ENCODE measurements at places on chromosomes 1 and 21.

DNA sequence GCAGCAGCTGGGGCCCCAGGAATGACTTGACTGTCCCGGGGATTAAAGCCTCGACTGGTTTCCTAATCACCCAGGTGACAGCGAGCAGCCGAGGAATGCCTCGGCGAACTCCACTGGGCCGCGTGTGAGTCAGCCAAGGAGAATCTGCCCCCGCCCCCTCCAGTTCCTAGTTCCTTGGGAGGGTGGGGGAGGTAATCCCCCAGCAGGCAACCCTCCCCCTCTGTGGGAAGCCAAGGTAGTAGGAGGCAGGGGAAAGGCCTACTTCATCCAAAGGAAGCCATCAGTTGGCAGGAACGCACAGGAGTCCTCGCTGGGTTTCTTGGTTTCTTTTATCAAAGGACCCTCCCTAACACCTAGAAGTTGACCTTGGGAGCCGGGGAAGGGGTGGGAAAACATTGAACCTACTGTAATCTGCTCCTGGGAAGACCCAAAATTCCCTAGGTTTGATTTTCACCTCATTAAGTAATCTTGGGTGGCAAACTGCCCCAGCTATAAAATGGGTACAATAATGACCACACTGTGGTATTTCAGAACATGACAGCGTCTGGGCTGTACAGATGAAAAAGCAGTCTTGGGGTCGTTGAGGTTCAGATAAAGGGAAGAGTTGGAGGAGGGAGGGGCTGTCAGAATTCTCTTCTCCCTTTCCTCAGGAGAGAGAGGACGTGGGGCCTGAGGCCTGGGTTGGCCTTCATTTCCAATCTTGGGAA is 1.4 kb downstream of the TENT5B start:
- no peak for DNase-seq

DNA sequence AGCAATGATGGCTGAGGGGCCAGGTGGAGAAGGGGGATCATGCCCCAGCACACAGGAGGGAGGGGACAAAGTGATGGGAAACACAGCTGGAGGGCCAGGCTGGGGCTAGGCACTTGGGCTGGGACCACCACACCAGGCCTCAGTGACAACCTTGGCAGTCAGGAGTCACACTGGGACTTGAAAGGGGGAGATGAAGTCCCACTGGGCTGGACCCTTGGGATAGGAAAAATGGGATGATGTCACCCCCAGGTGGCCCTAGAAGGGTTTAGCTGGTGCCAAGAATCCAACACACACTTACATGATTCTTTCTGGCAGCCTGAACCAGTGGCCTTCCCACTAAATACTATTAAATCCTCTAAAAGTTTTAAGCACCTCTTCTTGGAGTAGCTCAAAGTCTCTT is 17.1 kb downstream of the ZBTB17 start:
- DNase-seq = no peak

DNA sequence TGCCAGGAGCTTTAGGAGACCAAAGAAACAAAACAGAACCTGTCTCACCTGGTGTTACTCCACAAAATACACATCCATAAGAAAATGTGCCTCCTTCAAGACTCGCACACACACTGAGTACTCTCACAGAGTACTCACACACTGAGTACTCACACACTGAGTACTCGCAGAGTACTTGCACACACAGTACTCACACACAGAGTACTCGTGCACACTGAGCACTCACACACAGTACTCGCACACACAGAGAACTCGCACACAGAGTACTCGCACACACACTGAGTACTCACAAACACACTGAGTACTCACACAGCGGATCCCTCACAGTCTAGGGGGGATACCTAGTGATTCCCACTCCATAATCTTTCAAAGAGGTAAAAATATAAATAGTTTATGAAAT is 40.3 kb downstream of the PCSK9 start:
- no peak for DNase-seq

DNA sequence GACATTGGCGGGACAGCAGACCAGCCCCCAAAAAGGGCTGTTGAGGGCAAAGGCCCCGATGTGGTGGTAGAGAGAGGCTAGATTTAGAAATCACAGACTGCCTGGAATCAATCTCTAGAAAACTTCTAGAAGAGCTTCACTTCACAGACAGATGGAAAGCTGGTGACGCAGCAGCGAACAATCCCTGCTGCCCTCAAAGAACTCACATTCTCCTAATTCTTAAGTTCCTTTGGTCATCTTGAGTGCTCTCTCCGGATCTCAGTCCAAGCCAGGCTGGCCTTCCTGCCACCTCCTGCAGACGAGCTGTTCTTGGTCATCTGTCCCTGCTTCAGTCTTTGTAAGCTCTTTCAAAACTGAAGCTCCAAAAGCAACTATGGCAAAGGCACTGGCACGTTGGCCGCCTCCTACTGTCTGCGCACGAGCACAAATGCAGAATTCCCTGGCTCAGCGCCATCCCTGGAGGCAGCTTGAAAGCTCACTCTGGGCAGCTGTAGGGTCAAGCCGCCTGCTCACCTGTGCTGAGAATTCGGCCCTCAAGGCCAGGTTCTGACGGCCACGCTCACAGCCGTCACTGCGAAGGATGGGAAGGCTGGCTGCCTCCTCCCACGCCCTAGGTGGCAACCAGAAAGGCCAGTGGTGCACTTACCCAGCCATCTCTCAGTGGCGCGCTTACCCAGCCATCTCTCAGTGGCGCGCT is 110.6 kb downstream of the NPHP4 start:
- no peak for DNase-seq

DNA sequence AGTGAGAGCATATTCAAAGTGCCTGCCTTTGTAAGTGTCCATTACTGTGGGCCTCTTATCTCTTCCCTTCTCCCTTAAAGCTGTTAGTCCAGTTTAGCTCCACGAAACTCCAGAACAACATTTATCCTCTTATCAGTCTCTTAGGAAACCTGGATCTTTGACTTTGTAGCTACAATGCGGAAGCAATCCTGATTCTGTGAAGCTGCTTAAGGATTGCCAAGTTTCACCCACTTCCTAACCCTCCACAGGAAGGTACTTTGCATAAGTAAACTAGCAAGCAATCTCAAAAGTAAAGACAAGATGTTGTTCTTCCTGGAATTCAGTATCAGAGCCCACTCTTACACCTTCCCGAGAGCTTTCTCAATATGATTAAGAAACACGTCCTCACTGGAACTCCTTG is 164.9 kb upstream of the USP25 start:
- DNase-seq = no peak

GRCh38 chr1:9027307-9027706 is 1.1 kb upstream of the SLC2A7 start:
- no peak for DNase-seq

GRCh38 chr1:48898894-48899293 is 122.2 kb upstream of the BEND5 start:
- DNase-seq = no peak

- no peak for DNase-seq
Observed at GRCh38 chr1:198435056-198435455, 105.4 kb downstream of the ATP6V1G3 start.

GRCh38 chr1:58839846-58840835 is 56.3 kb upstream of the JUN start:
- DNase-seq = no peak

DNA sequence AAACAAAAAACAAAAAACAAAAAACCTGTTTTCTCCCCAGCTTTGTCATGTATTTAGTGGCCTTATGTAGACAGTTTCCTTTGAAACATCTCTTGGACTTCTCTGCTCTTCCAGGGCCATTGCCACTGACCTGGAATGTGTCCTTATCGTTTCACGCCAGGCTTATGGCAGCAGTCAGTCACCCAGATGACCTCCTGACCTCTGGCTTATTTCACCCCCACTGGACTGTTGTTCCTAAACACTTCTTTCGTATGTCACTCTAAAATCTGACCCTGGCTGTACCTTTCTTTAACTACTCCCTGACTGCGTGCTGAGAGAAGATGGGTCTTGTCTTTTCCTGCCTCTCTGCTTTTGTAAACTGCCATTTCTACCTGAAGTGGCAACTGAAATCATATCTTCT is 9.1 kb downstream of the LGALS8 start:
- DNase-seq = no peak

DNA sequence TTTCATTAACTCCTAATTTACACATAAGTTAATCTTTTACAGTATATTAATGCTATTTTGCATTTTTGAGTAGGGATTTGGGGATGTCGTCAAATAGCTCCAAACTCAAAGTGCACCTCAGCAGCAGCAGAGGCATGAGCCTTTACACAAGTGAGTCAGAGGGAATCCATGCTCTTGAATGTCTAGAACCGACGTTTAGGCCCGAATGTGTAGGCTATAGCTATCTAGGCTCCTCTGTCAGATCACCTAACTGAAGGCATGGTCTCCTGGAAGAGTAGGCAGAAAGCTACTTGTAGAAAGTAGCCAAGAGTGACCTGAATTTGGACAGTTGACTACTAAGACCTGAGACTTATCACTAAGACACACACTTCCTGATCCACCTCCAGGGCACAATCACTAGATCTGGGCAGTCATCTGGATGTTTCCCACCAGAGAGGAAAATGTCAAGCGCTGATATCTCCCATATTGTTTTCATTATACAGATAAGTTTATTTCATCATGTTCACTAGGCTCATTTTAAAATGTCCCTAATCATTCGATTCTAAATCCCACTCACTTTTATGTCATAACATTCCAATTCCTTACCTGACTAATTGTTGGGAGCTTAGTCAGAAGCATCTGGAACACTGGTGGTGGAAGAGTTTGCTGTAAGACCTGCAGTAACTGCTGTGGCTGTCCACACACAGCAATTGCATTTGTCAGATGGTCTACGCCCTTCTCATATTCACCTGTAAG is 15.3 kb downstream of the TOMM20 start:
- DNase-seq = no peak

GRCh38 chr21:37337179-37337578 is 29.4 kb upstream of the DYRK1A start:
- DNase-seq = no peak

DNA sequence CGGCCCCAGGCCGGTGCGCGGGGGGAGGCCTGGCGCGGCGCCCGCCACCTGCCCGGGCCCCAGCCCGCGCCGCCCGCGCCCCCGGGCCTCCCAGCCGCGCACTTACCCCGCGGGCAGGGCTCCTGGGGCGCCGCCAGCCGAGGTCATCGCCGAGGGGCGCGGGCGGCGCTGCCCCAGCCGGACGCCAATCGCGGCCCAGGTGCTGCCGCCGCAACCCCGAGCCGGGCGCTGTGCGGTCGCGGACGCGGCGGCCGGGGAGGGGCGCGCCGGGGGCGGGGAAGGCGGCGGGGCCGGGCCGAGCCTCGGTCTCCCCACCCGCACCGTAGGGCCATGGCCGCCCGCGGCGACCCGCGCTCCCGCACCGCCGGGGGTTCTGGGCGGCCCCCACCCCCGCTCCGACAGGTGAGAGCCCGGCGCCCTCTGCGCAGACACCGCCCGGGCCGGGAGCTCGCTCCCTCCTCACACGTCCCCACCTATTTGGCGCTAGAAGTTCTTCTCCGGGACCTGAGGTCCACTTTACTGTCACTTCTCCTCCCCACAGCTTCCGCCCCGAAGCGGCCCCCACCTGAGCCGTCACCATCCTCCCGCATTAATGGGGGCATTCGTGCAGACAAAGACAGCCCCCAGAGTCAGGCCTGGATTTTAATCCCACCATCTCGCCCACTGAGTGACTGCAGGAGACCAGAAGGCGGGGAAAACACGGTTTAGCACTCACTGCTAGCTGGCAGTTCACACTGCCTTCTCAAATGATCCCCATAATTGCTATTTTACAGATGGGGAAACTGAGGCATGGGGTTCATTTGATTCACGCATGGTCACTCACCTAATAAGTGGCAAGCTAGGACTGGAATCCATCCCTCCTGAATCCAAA is at the start of gene TTC39A:
Gene TTC39A (minus strand): TSS at position 232 of the 871 bp plus-strand sequence. CDS start 85 bp downstream, at position 147.
- DNase-seq = no peak

- DNase-seq = no peak
Observed at GRCh38 chr1:10738061-10739058, 58.1 kb downstream of the CASZ1 start.

- no peak for DNase-seq
Observed at GRCh38 chr1:30680879-30681278, 42.5 kb downstream of the MATN1 start.

- DNase-seq = no peak
Observed at GRCh38 chr21:45196620-45197019, 91.1 kb downstream of the POFUT2 start.

DNA sequence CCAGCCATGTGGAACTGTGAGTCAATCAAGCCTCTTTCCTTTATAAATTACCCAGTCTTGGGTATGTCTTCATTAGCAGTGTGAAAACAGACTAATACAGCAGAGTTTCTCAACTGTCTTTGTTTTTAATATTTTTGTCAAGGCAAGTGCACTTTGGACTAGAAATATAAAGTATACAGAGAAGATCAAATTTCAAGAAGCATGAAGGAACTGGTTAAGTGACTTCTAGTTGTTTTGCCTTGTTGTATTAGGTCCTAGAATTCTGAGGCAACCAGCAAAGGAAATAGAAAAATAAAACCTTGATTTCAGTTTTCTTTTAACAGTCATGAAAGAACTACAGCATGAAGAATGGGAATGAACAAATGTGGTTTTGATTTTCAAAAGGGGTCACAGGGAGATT is 131.1 kb upstream of the PTGFR start:
- DNase-seq = no peak

All from right renal cortex interstitium (tissue), 3 donors.